ENCODE measurements at places on chromosomes 7 and 10.
A peak's percentile ranks its signal among the peaks of the same experiment; 100 is the strongest.

DNA sequence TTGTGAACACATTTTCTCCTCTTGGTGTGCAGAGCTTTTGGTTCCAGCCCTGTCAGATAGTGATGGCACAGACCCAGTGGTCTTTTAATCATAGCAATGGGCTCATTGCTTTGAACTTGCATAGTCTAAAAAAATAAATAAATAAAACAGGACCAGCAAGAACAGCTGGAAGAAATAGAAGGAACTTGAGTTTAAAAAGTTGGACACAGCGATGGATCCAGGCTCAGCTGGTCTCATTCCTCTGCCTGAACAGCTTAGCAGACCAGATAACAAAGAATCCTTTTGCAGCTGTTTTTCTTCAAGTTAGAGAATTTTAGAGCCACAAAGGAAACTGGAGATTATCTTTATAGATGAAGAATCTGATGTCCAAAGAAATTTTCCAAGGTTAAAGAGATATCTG is 1005.6 kb downstream of the LRMDA start:
- no peak for DNase-seq

DNA sequence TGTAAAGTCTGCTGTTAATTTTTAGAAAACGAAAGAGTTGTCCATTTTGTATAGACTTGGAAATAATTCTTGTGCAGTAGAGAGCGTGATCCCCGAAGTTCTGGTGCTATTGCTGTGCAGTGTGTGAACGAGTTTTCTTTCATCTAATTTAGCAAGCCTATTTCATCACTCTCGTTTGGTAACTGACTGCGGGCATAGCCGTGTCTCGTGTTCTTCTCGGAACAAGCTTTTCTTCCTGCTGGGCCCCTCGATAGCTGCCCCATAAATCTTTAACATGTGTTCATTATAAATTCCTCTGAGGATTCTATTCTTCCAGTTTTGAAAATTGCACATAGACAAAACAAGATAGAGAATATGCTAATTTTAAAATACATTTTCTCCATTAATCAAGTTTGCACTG is 622.0 kb upstream of the PFKP start:
- DNase-seq: no peak

DNA sequence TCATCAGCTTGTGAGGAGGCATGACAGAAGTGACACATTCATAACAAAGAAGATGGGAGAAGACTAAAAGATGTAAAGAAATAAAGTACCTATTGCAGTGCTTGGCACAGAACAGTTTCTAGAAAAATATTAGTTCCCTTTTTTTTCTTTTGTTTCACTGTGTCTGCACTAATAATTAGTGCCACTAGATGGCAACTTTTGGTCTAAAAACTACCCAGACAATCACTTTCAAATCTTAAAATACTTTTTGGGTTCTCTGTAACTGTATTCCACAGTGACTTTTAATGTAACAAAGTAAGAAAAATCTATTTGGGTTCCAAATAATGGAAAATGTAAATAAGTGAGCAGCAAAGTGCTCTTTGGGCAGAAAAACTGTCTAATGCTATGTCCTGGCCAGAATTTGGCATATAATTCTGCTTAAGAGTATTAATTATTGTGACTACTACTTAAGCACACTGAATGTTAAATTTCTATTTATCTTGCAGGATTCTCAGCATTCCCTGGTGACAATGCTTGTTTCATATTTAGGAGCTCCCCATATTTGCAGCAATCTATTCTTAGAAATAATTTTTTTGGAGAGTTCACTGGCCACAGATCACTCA is 134.8 kb upstream of the KIF5B start:
- no peak for DNase-seq

DNA sequence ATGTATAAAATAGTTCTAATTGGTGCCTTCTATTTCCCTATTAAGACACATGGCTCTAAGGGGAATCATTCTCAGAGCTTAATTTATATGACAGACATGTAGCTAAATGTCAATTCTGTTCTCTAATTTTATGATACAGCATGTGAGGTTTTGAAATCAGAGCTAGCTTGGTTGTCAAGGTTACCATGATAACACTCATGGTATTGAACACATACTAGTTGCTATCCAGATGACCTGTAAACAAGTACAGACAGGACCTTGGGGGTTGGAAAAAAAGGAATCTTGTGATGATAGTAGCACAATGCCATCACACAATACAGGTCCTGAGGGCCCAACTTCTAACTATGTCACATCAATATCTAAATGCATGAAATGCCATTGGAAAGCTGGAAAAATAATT is 49.2 kb downstream of the RHOBTB1 start:
- no peak for DNase-seq

- no peak for DNase-seq
Measured at GRCh38 chr7:264541-265191, 25.3 kb upstream of the FOXL3 start.

DNA sequence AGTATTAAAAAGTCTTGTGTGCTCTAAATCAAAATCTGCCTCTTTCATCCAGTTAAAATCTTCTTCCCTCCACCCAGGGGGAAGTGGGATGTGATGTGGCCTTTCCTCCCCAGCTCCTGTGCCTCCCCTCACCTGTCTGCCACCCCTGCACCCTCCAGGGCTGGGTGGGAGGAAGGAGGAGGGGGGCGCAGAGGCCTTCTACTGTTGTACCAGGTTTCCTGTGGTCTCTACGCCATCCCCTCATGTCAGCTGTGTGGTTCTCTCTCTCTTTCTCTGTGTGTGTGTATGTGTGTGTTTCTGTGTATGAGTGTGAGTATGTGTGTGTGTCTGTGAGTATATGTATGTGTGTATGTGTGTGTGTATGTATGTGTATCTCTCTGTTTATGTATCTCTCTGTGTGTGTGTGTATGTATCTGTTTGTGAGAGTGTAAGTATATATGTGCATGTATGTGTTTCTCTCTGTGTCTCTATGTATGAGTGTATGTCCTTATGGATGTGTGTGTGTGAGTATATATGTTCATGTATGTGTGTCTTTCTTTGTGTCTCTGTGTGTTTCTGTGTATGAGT is 45.5 kb upstream of the C10orf71 start:
- no peak for DNase-seq

DNA sequence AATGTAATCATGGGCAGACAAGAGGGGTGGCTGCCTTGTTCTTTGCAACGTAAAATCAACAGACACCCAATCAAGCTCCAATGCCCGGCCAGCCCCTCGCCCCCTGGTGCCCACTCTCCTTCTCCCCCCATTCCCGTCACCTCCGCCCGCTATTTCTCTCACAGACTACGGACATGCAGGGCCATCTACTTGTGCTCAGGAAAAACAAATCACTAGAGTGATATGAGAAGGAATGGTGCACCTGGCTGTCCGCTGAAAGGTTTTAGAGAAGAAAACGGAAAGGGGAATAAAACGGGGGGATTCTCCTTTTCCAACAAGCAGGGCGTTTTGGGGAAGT is 396 bp downstream of the GRM8 start:
- DNase-seq: no peak

GRCh38 chr7:114405427-114405826 is 9.2 kb upstream of the FOXP2 start:
- DNase-seq: no peak

- DNase-seq: no peak
Measured at GRCh38 chr10:126497672-126498071, 109.4 kb upstream of the ADAM12 start.

GRCh38 chr7:41247143-41247865 is 455.6 kb downstream of the INHBA start:
- no peak for DNase-seq

DNA sequence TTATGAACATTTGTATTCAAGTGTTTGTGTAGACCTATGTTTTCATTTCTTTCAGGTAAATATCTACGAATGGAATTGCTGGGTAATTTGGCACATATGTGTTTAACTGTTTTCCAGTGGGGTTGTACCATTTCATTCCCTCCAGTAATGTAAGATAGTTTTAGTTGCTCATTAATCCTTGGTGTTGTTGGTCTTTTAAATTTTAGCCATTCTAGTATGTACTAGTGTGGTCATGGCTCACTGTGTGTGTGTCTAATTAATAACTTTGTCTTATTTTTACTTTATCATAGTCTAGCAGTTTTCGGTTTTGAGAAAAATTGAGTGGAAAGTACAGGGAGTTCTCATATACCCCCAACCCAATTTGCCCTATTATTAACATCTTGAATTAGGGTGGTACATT is 278.8 kb downstream of the CAMK1D start:
- DNase-seq: no peak

DNA sequence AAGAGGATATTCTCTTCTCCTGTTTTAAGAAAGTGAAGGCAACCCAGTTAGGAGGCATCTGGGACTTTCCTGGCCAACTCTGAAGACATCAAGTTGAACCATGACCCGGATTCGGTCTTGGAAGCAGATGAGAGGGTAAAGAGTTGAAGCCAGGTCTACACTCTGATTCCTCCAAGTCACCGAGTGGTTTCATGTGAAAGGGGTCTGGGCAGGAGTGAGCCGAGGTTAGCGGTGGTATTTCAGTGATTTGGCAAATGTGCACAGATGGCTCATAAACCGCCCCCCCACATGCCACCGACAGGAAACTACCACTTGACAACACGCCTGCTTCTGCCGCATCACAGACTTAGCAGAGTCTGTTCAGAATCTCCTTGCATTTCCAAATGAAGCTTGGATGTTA is 11.4 kb upstream of the REPIN1 start:
- DNase-seq: peak; percentile 63

GRCh38 chr7:2046581-2047565 is 185.9 kb downstream of the MAD1L1 start:
- DNase-seq: no peak

All from stimulated activated CD4-positive, alpha-beta T cell treated with anti-CD3 and anti-CD28 coated beads, Interleukin-2, amount 100 ng/mL, for 4 hours (primary cell).